ENCODE measurements at places on chromosomes 6 and 20.

DNA sequence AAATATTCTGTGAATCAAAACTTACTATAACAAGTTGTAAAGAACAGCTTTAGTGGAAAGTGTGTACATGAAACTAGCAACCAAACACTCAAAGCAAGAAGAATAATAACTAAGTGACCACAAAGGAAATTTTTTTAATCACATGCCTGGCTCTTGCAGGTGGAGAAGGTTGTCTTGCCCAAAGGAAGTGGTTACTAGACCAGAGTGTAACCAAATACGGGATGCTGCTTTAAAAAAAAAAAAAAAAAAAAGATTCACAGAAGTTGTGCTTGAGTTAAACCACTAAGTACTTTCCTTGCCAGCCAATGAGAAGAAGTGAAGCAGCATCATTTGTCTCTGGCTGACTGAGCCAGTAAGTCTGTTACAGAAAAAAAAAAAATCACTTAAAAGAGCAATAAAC lies 19.1 kb upstream of the HLA-DQB1 start:
- no peak for DNase-seq

- DNase-seq, result no peak
Observed at GRCh38 chr6:125197795-125198269, 44.3 kb downstream of the TPD52L1 start.

DNA sequence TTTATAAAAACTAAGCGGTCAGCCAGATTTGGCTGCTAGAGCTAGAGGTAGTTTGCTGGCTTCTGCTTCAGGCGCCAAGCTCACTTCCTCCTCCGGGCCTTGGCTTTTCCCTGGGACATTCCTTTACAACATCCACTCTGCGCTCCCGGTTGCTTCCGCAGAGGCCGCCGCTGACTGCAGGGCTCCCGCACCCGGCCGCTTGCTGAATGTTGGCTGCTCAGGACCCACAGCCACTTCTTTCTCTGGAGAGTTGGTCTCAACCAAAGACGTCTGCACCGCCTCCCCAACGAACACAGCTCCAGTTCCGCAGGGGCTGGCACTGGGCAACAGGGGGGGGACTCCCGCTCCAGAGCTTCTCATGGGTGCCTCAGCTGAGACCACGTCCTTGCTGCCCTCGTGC lies 282.8 kb downstream of the TFAP2C start:
- DNase-seq, result no peak

GRCh38 chr6:169640351-169640852 lies 61.4 kb downstream of the WDR27 start:
- DNase-seq, result no peak

- no peak for DNase-seq
Observed at GRCh38 chr6:33807606-33808005, 3.8 kb upstream of the MLN start.

DNA sequence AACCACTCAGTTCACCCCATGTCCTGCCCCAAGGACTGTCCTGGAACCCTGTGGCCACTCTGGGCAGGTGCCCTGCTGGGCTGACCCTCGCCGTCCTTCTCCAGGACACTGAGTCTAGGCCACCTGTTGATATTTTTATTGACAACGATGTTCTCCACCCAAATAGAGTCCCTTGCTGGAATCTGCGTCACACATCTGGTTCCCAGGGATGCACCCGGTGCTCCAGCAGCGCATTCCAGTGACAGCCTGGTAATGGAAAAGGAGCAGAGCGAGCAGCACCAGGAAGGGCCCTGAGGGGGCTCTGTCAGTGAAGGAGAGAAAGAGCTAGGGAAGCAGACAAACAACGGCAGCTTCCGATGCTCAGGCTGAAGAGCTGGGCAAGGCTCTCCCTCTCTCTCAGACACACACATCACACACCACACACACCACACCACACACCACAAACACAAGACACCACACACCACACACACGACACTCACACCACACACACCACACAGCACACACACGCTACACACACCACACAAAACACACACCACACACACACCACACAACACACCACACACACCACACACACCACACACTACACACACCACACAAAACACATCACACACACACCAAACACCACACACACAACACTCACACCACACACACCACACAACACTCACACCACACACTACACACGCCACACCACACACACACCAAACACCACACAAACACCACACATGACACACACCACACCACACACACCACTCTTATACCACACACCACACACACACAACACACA lies 117.9 kb upstream of the THBS2 start:
- no peak for DNase-seq

DNA sequence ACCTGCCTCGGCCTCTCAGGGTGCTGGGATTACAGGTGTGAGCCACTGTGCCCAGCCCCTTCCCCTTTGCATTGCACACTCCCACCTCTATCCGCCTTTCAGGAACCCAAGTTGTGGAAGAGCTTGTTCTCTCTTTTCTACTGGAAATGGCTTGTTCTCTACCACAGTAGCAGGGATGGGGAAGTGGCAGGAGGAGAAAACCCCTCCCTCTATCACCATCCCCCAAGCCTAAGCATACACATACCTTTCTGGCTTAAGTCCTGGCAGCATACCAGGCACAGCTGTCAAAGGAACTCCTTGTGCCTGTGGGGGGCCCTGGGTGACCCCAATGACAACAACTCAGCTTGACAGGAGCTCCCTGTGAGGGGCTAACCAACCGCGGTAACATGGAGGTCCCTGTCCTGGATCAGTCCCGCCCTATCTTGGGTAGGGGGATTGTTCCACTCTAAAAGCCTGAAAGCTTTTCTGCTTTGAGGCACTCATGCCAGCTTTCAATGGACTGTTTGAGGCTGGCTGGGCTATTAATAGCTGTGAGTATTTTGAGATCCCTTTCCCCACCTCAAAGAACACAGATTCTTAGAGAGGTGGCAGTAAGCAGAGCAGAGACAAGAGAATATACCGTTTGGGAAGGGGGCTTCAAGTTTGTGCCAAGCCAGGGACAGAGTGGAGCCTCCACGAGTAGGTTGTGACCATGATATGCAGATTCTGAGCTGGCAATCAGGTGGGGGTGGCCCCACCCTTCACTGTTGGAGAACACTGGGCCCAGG lies 2.3 kb downstream of the KLHDC3 start:
- DNase-seq, result no peak

- DNase-seq, result no peak
Observed at GRCh38 chr20:60491051-60491581, 532.9 kb downstream of the CDH26 start.

GRCh38 chr20:31837896-31838397 lies 7.5 kb downstream of the FOXS1 start:
- no peak for DNase-seq

DNA sequence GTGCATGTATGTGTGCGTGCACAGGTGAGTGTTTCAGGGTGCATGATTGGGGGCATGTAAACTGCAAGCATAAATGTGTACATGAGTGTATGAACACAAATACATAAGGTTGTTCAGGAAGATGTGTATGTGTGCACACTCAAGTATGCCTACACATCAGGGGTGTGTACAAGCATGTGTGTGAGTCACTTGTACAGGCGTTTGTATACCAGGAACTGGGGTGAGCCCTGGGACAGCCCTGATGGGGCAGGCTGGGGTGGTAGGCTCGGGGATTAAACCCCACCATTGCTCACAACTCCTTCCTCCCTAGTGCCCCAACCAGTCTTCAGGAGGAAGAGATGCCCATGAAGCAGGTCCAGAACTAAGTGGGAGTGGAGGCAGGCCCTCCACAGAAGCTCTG lies 4.3 kb downstream of the CRIP3 start:
- no peak for DNase-seq

- DNase-seq, result no peak
Observed at GRCh38 chr6:53301801-53302537, 46.8 kb downstream of the ELOVL5 start.

DNA sequence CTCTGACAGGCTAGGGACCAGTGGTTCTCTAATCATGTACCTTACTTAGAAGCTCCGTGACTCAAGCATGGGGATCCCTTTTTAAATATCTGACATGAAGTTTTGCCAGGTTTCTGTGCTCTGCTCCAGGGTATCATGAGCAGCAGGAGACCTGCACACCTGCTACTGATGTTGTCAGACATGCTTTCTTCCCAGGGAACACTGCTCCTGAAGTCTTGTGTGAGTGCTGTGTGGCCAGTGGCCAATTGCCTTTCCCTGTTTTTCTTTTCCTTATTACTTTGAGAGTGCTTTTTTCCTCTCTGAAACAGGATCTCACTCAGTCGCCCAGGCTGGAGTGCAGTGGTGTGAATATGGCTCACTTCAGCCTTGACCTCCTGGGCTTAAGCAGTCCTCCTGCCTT lies 26.4 kb downstream of the SLX4IP start:
- DNase-seq, result no peak

DNA sequence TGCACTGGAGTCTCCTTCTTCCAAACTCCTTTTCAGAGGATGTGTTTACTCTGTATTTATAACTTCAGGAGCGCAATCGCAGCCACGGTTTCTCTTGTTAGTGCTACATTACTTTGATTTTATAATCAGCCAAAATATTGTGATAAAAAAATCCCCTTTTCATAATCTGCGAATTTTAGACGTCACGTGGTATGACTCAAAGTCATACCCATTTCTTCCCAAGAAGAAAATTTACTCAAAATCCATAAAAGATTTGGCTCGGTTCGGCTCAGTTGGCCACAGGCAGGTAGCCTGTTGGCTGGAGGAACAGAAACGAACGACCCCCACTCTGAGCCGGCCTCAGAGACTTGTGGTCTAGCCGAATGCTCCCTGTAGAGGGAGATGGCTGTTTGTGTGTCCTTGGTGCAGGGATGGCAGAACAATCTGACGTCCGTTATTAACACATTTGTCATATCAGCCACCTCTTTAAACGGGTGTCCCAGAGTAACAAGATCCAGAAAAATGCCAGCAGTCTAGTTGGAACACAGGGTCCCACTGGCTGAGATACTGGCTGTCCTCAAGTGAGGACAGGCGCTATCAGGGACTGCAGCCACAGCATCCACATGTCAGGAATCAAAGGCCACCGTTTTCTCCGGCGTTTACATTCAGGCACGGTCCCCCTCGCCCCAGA lies 247.6 kb downstream of the DLL1 start:
- no peak for DNase-seq

- DNase-seq, result no peak
Observed at GRCh38 chr20:58995461-58996225, 11.4 kb downstream of the CTSZ start.

DNA sequence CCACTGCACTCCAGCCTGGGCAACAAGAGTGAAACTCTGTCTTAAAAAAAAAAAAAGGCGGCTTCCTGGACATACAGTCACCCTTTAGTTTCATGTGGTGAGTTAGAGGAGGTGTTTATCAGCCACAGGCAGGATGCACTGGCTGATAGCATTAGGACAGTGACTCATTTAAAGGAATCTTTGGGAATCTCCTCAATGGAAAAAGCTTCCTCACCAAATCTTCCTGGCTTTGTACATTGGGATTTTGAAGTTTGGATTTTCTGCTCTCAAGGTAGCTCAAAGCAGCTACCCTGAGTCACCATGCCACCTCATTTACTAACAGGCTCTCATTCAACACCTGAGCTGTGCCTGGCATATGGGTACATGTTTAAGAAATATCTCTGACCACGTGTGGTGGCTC lies 20.2 kb downstream of the PRPH2 start:
- no peak for DNase-seq

- DNase-seq, result no peak
Observed at GRCh38 chr6:46896871-46897270, 24.9 kb downstream of the ADGRF5 start.

DNA sequence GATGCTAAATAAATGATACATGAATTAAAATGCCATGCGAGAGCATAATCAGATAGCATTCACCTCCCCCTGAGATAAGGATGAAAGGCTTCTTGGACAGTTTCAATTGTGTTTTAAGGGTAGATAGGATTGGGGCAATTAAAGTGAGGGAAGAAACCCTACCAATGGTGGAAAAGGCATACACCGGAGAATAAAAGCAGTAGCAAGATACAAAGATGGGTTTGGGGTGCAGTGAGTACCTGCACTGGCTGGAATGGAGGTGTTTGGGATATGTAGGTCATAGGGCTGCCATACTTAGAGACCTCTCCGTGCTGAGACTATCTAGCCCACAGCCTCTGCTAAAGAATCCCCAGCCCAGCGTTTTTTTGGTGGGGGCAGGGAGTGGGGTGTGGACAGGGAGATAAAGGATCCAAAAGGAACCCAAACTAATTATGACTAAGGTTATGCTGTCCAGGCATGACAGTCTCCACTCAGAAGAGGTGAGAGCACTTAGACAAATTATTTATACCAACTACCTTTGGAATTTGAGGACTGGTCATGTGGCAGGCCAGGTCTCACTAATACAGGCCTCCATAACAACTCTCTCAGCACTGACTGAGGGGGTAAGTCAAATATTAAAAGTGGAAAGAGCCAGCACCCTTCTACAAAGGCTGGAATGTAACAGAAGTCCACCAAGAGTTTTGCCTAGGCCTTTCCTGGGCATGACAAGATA lies 280.8 kb downstream of the ADGB start:
- no peak for DNase-seq

DNA sequence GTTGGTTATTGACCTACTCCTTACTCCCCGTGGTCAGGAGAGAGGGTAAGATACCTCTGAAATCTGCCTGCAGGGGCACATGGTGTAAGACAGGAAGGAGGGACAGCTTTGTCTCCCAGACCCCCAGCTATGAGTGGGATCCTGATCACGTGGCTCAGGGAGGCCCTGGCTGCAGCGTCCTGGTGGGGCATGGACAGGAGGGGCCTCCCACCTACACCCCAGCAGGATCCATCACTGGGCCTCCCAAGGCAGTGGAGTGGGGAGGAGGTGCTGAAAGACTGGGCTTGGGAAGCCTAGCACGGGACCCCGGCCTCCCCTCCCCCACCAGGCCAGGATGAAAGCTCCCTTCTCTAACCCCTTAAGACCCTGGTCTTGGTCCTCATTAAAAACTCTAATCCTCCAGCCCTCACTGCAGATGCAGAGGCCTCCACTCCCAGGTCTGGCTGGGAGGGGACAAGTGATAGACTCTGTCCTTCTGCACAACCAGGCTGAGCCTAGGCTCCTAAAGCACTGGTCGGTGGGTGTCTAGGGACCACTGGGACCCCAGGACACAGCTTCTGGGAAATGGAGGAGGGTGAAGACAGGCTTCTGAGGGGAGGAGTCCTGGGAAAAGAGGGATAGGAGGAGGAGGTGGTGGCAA lies 29.6 kb upstream of the VEGFA start:
- DNase-seq, result no peak

DNA sequence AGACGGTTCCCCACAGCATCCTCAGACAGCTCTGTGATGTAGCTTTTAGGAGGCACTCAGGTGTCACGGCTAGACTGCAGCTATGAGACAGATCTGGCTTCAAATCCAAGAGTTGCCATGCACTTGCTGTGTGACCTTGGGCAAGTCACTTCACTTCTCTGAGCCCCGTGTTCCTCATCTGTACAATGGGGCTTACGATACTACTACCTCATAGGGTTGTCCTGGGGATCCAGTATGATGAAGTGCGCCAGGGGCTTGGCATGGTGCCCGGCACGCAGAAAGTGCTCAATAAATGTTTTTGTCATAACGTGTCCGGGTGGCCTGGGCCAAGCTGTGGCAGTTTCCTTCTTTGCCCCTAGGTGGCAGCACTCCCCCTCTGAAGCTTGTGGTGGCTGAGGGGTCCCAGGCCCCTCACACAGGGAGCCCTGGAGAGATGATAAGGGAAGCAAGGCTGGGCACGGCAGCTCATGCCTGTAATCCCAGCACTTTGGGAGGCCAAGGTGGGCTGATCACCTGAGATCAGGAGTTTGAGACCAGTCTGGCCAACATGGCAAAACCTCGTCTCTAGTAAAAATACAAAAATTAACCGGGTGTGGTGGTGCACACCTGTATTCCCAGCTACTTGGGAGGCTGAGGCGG lies 19.1 kb upstream of the CHMP4B start:
- DNase-seq, result peak; percentile 34

- no peak for DNase-seq
Observed at GRCh38 chr20:51331481-51331880, 211.0 kb downstream of the NFATC2 start.

GRCh38 chr6:138719744-138720143 lies 53.8 kb upstream of the CCDC28A start:
- DNase-seq, result no peak

Data from stimulated activated CD4-positive, alpha-beta T cell treated with anti-CD3 and anti-CD28 coated beads, Interleukin-4, amount 100 ng/mL, for 4 hours (primary cell).